Renal pelvis (tissue), 12 donors: ENCODE measurements at places on chromosomes 13 and 19.

GRCh38 chr13:61954092-61954491 lies 538.4 kb upstream of the PCDH20 start:
- peak; percentile 20 for DNase-seq

- DNase-seq: no peak
These were observed 41.5 kb downstream of the COMP start for GRCh38 chr19:18749362-18750231.

GRCh38 chr19:31356587-31357314 lies 7.5 kb upstream of the TSHZ3 start:
- no peak for DNase-seq

DNA sequence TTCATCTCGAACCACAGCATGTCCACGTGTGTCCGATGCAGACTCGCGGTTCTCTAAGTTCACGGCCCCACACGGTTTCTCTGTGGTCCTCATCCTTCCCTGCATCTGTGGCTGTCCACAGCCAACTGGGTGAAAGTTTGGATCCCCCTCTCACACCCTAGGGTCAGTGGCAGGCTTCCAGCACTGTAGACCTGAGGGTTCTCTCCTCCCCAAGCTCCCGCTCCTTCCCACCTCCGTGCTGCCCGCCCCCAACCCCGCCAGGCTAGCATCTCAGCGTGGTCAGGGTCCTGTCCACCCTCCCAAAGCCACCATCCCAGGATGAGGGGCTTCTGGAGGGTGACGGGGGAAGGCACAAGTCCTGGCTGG lies 3.0 kb downstream of the ANGPTL4 start:
- no peak for DNase-seq

GRCh38 chr19:17259118-17259780 lies 5.3 kb downstream of the USHBP1 start:
- DNase-seq: no peak

- no peak for DNase-seq
These were observed 63.0 kb downstream of the ITGBL1 start for GRCh38 chr13:101515504-101515903.

- no peak for DNase-seq
These were observed 5.0 kb upstream of the CCDC61 start for GRCh38 chr19:45990113-45990728.

DNA sequence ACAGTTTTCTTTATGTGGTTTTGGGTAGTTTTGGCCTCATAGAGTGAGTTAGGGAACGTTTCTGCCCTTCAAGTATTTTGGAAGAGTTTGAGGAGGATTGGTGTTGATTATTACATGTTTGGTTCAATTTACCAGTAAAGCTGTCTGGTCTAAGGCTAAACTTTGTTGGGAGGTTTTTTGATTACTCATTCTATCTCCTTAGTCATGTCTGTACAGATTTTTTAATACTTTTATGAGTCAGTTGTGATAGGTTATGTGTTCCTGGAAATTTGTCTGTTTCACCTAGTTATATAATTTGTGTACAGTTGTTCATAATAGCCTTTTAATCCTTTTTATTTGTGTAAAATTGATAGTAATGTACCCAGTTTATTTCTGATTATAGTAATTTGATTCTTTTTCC lies 20.4 kb downstream of the RNF17 start:
- no peak for DNase-seq

GRCh38 chr13:45872566-45872965 lies 21.0 kb upstream of the SIAH3 start:
- DNase-seq: no peak

GRCh38 chr19:45615795-45616703 lies 14.0 kb upstream of the GPR4 start:
- DNase-seq: peak; percentile 95

- DNase-seq: no peak
These were observed 33.9 kb downstream of the CCNE1 start for GRCh38 chr19:29845574-29846176.

DNA sequence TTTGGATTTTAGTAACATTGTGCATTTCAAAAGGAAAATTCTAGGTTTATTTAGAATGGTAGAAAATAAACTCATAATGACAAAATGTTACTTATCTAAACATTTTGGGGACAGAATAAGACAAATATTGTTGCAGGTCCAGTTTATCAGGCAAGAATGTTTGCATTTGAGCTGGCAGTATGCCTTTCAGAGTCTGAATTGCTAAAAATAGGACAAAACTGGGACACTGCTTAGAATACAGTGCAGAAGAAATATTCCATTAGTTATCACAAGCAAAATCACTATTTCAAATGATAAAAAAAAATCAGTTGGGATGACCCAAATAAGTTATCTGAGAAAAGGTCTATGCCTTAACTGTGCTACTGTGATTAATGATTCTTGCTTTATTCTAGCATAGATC lies 870.3 kb upstream of the MIR17HG start:
- DNase-seq: no peak

- no peak for DNase-seq
These were observed 15.3 kb downstream of the DYRK1B start for GRCh38 chr19:39818626-39819097.

- no peak for DNase-seq
These were observed 802 bp downstream of the BCAM start for GRCh38 chr19:44809577-44810233.

- DNase-seq: no peak
These were observed 11.4 kb downstream of the PIAS4 start for GRCh38 chr19:4018775-4019504.

- no peak for DNase-seq
These were observed 364.5 kb downstream of the DNAJC15 start for GRCh38 chr13:43387880-43388279.

- no peak for DNase-seq
These were observed 89.2 kb downstream of the DHRS12 start for GRCh38 chr13:51714663-51715168.

DNA sequence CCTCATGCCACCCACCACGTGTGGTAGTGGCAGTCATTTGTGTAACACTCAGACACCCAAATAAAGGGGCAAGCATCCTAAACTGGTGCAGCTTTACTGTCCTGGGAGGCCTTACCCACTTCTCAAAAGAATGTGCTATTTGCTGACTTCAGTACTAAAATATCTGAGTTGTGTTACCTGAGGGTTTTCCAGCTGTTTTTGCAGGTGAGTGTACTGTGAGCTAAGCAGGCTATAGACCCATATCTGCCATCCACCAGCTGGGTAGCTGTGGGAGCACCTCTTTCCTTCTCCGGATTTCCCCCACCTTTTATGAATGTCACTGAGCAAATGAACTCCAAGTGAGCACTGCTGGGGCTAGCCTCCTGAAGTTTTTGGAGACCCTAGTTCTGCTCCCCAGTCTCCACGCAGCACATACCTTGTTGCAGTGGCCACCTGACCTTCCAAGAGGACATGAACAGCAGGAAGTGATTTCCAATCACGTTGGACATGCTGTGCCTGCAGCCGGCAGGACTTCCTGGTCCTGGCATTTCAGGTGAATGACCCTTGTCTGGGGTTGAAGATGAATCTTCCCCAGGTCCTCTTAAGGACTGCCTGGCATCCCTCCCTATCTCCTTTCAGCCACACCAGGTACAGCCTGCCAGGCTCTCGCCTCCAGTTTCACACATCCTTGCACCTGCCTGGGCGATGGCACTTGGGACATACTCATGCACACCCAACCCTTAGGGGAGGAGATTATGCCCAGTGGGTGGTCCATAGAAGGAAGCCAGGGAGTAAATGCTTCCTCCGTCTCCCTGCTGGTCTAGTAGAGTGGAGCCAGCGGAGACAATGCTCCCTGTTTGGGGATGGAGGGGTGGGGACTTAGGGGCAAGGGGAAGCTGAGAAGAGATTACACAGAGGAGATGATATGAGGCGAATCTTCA lies 109.5 kb upstream of the SPATA13 start:
- no peak for DNase-seq

DNA sequence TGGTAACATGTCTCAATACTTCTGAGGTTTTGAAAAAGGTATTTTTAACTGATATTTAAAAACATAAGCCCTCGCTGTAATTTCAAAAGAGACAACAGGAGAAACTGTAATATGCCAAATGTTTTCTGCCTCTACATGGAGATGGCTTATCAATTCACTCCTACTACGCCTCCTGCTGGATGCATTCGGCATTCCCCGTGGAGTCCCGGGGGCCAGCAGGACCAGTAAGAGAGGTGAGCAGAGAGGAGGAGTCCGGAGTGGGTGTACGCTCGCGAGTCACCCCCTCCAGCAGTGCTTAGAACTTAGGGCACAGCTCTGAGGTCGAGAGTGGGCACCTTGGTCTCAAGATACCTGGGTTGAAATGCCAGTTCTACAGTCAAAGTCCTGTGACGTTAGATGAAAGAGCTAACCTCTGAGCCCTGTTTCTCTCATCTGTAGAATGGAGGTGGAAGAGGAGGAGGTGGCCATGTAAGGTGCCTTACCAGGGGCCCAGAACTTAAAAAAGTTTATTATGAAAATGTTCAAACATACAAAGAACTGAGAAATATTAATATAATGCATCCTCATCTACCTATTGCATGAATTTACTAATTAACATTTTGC lies 110.2 kb downstream of the STK24 start:
- no peak for DNase-seq

GRCh38 chr19:50870417-50871089 lies 2.7 kb upstream of the KLK2 start:
- no peak for DNase-seq

DNA sequence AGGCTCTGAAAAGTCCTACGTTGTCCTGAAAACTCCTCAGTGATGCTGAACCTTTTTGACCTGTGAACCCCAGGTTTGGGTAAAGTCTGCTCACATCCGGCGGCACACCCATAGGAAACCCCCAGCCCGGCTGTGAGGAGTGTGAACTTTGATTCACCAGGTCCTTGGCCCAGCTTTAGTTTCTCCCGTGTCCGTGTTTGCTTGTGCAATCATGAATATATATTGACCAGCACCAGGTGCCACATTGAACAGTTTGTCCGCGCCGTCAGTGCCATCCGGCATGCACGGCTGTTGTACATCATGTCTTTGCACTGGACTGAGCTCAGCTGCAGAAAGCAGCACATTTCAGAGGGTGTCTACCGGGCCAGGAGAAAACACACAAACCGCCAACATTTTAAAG lies 45.3 kb downstream of the NFIC start:
- DNase-seq: no peak

DNA sequence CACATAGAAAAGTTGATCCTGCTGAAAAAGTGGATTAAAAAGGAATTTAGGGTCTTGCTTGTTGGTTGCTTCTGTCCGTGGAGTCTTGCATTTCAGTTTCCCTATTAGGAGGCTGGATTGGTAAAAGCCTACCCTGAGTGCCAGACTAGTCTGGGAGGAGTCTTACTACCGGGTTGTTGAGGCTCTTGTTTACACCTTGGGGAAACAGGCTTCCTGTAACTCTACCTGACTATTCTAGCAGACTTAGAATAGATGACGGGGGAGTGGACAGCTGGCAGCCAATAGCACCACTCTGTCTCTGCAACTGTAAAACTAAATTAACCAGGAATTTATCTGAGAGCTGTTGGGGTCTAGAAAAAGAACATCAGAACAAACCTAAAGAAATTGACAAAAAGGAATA lies 11.3 kb upstream of the MPHOSPH8 start:
- peak; percentile 16 for DNase-seq

GRCh38 chr13:95156208-95156607 lies 145.0 kb downstream of the ABCC4 start:
- no peak for DNase-seq

DNA sequence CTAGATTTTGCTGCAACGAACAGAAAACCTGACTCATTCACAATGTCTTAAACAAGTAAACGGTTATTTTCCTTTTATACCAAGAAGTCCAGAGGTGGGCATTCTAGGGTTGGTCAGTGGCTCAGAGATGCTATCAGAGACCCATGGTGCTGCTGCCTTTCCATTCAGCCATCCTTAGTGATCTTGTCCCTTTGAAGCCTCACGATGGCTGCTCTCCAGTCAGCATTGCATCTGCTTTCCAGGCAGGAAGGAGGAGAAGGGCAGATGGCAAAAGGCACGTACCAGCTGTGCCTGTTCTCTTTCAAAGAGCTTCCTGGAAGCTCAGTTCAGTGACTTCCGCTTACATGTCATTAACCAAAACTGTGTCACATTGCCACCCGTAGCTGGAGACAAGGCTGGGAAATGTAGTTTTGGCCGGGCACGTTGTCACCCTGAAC lies 30.1 kb downstream of the WDFY2 start:
- DNase-seq: no peak

DNA sequence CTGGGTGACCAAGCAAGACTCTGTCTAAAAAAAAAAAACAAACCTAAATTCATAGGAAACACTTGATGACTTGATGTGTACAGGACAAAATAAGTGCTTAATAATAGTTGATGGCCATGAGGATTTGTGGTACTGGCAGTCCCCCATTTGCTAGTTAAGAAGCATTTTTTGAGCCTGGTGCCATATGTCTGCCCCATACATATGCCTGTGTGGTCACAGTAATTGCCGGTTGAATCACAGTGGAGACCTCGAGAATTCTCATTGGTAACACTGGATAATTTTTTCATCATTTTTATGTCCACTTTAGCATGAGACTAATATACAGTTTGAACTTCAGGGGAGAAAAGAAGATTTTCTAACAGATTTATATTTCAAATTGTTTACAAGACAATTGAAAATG lies 79.2 kb downstream of the LRCH1 start:
- DNase-seq: no peak

- no peak for DNase-seq
These were observed 21.6 kb downstream of the IL12RB1 start for GRCh38 chr19:18065173-18065495.

- DNase-seq: no peak
These were observed 574 bp downstream of the SH3GL1 start for GRCh38 chr19:4399812-4400134.

GRCh38 chr19:47798904-47799266 lies 5.5 kb downstream of the TPRX1 start:
- no peak for DNase-seq

DNA sequence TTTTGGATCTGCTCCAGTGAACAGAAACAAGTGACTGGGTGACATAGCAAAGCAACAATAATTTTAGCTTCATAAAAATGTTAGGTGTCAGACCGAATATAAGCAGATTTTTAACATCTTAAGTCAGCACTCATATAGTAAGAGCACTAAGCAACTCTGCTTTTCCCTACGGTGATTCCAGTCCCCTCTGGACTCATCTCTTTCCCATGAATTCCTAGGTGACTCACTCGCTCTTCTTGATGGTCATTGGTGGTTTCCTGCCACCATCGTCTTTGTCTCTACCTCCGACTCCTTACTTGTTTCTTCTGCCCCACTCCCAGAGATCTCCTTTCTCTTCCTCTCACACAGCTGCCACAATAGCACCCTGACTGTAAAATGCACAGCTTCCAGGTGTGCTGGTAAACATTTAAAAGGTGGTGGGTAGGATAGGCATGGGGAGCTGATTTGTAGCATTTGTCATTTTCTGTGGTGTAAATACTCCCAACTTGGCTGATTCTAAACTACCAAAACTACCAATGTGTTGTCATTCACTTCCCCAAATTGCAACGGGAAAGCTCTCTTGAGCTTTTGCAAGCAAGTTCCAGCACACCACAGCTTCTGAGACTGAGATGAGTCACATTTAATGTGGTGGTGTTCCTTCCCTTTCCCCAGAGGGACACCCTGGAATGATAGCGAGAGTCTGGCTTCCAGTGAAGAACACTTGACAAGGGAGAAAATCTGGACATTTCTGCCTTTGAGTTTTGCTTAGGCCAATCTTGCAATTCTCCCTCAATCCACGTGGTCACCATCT lies 42.8 kb upstream of the CLDN10 start:
- DNase-seq: no peak

GRCh38 chr13:66559093-66559492 lies 671.0 kb downstream of the PCDH9 start:
- no peak for DNase-seq

- DNase-seq: no peak
These were observed 164.1 kb downstream of the KDM4B start for GRCh38 chr19:5132698-5133651.
